ENCODE measurements at places on chromosomes 16 and 17.
A peak's percentile ranks its signal among the peaks of the same experiment; 100 is the strongest.

DNA sequence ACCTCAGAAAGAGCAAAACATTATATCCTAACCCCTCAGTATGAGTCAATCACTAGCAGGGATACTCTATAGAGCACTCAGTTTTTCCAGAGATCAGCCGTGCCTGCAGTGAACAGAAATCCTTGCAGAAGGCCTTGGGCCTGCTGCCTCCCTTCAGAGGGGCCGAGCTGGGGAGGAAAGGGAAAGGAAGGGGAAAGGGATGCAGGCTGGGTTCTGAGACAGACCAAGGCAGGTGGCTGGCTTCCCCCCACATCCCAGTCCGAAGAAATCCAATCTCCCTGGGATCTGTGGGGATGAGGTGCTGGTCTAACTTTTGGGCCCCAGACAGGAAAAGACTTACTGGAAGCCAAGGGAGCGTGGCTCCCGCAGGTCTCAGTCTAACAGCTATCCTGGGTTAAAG lies 25.3 kb downstream of the SRL start:
- no peak for DNase-seq

DNA sequence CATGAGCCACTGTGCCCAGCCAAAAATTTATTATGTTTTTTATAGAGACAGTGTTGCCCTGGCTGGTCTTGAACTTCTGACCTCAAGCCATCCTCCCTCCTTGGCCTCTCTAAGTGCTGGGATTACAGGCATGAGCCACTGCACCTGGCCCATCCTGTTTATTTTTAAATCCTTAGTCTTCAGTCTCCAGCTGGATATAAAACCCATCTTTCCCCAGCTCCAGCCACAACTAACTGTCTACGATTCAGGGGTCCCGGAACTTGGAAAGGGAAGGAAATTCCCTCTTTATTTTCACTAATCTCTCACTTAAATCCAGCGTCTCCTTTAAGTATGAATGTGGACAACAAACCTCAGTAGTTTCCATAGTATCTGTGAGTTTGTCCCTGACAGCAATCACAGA lies 62.2 kb downstream of the IQCK start:
- DNase-seq = no peak

GRCh38 chr16:67181346-67181745 lies 2.4 kb downstream of the MATCAP1 start:
- DNase-seq = no peak

- no peak for DNase-seq
These were observed at the start of gene SLC12A4 for GRCh38 chr16:67968400-67969253. Gene SLC12A4 (minus strand): TSS chr16:67968637. CDS start chr16:67968553, 84 bp downstream.

DNA sequence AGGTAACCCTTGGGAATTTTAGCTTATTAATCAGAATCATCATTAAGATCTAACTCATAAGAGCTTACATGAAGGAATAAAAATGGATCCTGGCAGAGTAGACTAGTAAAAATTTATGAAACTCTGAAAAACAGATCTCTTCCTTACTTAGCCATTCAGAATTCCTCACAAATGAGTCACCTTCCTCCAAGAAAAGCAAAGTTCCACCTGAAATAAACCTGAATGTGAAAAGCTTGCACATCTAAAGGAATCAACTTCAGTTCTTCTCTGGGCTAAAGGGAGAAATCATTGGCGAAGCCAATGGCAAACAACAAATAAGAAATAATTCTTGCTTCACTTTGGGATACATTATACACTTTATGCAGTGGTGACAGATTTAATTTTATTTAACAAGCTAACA lies 22.7 kb downstream of the MYO1D start:
- no peak for DNase-seq

DNA sequence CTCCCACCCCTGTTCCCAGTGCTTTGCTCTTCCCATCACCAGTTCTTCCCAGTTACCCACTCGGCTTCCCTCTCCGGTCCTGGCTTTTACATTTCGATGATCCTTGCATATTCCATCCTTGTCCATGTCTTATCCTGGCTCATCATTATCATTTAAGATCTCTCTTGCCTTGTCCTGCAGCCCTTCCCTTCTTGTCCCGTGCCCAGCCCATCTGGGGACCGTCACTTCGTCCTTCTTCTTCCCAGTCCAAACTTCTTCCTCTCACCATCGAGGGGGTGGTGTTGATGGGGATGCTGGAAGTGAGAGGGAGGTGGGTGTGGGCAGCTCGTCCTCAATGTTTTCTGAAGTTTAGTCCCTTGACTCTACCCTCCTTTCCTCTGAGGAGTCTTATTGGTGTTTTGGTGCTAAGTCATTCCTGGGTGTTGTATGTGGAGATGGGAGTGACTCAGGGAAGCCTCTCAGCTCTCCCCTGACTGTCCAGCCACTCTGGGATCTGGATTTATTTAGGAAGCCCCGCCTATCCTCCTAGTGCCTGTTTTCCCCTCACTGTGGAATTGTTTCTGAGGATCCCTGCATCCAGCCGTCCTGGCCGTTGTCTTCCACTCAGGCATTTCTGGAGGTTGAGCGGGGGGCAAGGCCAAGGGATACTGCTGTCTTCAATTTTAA lies 975 bp downstream of the SNX29 start:
- DNase-seq = no peak

- DNase-seq = no peak
These were observed 24.5 kb downstream of the GFOD2 start for GRCh38 chr16:67694611-67695010.

GRCh38 chr17:44308320-44308818 lies at the start of gene RUNDC3A:
Gene RUNDC3A (plus strand): TSS chr17:44308601. CDS start chr17:44308833, 232 bp downstream.
- DNase-seq = peak; percentile 96

DNA sequence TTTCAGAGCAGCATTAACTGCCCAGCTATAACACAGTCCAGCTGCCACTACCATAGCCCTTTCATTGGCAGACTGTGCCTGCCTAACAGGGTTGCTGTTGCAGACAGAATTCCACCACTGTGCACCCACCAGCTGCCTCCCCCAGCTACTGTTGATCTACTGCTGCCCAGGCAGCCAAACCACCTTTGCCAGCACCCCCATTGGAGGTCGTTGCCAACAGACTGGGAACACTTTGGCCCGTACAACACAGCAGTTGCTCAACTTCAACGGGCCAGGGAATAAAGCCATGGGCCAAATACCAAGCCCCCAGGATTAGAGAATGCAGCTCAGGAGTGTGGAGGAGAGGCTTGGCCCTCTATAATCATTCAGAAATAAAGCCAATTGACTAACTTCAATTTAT lies 473.6 kb downstream of the CDH11 start:
- no peak for DNase-seq

- DNase-seq = no peak
These were observed 71.3 kb upstream of the CDH5 start for GRCh38 chr16:66295213-66295612.
